ENCODE measurements at places on chromosomes 2 and 18.

- DNase-seq: no peak
These were observed 208.1 kb upstream of the KLHL14 start for GRCh38 chr18:32980896-32981295.

GRCh38 chr2:63051042-63051794 is 588 bp downstream of the OTX1 start:
- no peak for DNase-seq

DNA sequence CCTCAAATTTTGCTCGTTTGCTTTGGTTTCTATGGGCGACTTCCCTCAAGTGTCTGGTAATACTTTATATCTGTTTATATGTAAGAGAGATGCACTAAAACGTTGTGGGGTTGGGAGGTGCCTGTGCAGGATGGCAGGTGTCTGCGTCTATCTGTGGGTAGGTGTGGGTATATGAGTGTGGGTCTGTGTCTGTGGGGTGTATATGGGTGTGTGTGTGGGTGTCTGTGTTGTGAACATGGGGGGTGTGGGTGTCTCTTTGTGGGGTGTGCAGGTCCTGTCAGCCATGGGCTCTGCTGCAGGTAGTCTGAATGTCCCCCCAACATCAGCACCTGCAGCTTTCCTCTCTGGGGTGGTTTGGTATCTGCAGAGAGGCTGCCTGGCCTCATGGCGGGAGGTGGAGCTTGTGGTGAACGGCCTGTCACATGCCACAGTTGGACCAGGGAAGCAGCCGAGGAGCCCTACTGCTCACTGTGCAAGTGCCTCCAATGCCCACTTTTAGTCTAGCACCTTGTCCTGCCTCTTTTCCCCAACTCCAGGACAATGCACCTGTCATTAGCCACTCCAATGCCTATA is 90.3 kb downstream of the LPIN1 start:
- no peak for DNase-seq

DNA sequence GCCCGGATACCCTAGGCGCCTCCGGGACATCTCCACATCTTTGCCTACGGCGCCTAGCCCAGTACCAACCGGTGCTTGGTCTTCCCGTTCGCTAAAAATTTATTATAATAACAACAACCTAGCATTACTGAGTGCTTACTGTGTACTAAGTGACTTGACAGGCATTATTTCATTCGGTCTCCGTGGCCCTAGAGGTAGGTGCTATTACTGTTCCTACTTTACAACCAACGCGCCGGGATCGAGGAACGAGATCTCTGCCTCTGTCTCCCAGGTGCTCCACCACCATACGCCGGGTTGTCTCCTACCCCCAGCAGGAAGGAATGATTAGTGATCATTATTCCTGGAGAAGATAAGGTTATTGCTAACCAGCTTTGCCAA is 657 bp upstream of the BIN1 start:
- no peak for DNase-seq

GRCh38 chr2:236548179-236548921 is 21.3 kb upstream of the ACKR3 start:
- no peak for DNase-seq

DNA sequence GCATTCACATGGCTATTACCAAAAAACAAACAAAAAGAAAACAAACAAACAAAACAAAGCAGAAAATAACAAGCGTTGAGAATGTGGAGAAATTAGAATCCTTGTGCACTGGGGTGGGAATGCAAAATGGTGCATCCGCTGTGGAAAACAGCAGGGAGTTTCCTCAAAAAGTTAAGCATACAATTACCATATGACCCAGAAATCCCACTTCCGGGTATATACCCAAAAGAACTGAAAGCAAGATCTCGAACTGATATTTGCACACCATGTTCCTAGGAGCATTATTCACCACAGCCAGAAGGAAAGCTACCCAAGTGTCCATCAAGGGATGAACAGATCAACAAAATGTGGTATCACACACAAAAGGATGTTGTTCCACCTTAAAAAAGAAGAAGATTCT is 17.9 kb upstream of the TEX51 start:
- no peak for DNase-seq

- DNase-seq: no peak
These were observed 58.6 kb downstream of the NCK2 start for GRCh38 chr2:105803337-105803736.

DNA sequence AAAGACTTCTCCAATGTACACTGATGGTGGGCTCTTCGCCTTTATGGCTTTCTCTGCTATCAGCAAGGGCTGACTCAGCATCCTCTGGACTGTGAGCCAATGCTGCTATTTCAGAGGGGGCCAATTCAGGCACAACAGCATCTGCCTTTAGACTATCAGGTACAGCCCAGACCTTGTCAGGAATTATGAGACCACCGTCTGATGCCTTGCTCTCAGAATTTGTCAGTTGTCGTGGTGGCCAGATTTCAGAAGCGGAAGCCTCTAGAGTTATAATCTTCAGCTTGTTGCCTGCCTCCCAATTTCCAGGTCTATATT is 92.7 kb downstream of the ALPK2 start:
- no peak for DNase-seq

DNA sequence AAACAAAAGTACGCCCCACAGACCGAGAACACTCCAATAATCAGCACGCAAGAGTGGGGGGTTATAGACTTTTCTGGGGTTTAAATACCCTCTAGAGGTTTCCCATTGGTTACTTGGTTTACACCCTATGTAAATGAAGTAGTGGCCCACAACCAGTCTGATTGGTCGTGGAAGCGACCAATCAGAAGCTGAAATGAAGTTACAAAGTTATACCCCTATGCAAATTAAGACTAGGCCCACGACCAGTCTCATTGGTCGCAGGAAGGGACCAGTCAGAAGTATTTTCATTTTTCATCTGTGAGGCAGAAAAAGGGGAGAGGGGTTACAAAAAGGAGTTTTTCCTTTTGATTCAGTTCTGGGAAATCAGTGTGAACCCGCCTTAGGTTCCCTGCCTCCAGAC is 55.3 kb upstream of the YWHAQ start:
- peak; percentile 56 for DNase-seq

DNA sequence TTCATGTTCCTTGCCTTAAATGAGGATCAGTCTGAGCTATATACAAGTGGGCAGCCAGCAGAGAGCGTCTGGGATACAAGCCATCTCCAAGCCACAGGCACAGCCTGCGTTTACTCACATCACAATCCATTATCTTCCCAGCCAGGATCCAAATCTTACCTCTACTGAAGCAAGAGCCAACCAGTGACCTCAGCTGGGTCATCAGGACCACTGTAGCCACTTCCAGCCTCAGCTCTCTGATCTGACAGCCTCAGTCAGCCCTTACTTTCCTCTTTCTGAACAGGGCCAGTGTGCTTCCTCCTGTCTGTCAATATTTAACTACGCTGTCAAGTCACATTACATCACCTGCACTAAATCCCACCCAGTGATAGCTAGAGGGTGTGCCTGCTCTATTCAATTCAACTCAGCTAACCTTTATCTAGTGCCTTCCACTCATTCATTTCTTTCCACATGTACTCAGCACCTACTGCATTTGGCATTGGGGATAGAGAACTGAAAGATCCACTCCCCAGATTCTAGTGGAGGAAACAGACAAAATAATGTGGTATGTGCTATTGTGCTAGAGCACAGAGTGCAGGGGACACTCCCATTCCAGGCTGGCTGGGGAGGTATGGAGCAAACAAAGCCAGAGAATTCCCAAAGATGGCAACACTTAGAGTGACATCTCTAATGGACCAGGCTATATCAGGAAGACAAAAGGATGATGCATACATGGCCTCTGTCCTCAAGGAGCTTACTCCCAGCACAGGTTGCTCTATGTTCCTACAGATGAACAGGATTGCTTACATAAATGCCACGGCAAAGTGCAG is 146.5 kb downstream of the NCKAP5 start:
- no peak for DNase-seq

DNA sequence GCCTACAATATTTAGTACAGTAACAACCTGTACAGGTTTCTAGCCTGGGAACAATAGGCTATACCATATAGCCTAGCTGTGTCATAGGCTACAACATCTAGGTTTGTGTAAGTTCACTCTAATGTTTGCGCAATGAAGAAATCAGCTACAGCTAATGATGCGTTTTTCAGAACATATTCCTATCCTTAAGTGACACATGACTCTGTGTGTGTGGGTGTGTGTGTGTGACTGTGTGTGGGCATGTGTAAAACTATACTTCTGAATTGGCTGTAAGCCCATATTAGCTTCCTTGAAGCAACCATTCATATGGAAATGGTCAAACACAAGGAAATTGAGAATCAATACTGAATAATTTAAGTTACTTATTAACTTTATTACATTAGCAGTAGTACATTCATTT is 120.8 kb upstream of the SULT1C3 start:
- no peak for DNase-seq

DNA sequence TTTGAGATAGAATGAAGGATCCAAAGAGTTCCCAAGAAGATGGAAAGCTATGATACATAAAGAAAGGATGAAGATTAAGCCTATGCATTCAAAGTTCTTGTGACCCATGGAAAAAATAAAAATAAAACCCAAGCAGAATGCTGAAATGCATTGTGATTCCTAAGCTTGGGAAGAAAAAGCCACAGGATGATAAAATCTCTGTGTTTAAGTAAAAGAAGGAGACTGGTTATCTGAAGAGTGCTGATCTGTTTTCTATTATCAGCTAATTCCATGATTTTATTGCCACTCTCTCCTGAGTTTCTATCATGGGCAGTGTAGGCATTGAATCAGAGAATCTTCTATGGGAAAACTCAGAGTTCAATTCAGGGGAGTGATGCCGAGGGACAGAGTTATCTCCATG is 103.1 kb upstream of the LTBP1 start:
- DNase-seq: no peak

DNA sequence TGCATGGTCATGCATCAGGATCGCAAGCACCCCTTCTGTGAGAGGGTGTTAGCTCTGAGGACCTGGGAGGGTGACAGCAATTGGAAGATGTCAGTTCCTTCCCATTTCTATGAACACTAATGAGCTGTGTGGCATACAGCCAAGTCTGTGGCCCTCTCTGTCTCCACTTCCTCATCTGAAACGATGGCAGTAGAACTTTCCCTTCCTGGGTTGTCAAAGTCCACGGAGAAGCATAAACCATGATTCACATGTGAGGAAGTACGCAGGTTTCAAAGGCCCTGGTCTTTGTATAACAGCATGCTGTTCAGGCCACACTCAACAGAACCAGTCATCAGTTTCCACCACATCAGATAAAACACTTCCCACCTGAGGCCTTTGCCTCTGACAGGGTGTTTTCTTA is 167.4 kb upstream of the RAB6C start:
- peak; percentile 39 for DNase-seq

- no peak for DNase-seq
These were observed 469.4 kb downstream of the PTPRM start for GRCh38 chr18:8036551-8036950.

DNA sequence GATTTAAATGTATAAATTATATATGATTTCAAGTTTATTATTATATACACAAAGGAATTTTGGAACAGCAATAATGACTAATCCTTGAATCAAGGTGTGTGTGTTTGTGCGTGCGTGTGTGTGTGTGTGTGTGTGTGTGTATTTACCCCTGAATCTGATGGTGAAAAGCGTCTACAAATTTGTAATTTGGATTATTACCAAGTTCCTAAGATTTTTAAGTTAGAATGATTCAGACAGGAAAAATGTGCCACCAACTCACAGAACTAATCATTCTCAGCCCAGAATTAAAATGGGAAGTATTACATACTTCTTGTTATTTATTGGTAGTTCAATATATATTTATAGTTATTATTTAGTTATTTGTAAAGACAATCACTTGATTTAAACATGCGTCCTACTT is 12.3 kb downstream of the CALCRL start:
- no peak for DNase-seq

- no peak for DNase-seq
These were observed 85.6 kb downstream of the DOCK10 start for GRCh38 chr2:224956706-224957105.

DNA sequence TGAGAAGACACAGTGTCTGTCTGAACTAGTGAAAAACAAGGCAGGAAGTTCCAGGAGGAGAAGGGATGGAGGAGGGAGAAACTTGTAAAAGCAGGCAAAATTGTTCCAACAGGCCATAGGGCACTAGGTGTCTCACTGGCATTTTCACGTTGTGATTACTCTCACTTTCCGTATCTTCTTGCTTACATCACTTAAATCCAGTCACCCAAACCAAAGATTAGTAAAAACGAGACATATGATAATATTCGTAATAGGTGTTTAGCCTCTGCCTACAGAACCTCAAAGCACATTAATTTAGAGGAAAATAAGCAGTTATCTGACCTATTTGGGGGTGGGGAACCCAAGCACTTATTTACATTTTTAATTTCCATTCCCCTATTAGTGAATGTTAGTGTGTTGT is 78.3 kb downstream of the POU3F3 start:
- DNase-seq: no peak

GRCh38 chr2:74755386-74755785 is 78.5 kb upstream of the HK2 start:
- no peak for DNase-seq

All from NAMALWA (cell line).